ENCODE measurements at places on chromosomes 5 and 9.

- DNase-seq, result no peak
Observed at GRCh38 chr9:121685795-121686377, 34.5 kb downstream of the DAB2IP start.

GRCh38 chr5:142808878-142809598, 38.9 kb downstream of the ARHGAP26 start:
- DNase-seq, result no peak

DNA sequence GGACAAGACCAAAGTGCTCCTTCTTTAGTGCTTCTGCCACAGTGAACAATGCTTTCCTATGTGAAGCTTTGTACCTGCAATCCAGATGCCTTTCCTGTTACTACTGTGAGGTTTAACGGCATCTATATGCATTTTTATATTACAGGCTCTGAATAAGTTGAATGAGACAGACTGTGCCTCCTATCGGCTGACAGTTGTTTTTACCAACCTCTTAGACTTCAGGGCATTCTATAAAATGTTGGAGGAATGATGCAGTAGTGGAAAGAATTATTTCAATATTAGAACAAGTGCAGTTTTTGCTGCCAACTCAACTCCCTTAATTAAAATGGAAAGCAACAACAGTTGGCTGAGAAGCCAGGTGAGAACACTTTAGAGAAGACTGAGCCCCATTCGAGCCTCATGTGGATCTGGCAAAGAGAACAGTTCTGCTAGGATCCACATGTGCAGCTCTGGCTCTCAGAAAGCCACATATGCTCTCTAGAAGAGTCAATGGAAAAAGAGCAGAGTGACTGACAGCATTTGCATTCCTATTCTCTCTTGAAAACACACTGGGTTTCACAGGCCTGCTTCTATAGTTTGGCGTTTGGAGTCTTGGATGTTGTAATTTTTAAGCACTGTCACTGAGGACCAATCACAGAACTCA, 147.5 kb downstream of the LURAP1L start:
- no peak for DNase-seq

DNA sequence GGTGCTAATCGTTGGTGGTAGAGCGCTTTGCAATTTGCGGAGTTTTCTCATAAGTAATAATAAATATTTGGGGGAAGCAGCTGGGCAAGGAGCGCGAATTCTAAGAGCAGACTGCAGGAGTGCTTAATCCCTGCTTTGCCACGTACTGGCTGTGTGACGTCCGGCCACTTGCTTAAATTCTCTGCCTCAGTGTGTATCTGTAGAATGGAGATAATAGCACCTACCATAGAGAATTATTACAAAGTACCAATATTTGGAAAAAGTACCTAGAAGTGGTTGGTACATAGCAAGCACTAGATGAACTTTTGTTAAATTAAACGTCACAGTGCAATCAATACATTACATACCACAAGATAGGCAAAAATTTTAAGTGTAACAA, 598 bp upstream of the TMED7 start:
- no peak for DNase-seq

GRCh38 chr9:131422241-131422792, 28.4 kb downstream of the PRRC2B start:
- DNase-seq, result no peak

DNA sequence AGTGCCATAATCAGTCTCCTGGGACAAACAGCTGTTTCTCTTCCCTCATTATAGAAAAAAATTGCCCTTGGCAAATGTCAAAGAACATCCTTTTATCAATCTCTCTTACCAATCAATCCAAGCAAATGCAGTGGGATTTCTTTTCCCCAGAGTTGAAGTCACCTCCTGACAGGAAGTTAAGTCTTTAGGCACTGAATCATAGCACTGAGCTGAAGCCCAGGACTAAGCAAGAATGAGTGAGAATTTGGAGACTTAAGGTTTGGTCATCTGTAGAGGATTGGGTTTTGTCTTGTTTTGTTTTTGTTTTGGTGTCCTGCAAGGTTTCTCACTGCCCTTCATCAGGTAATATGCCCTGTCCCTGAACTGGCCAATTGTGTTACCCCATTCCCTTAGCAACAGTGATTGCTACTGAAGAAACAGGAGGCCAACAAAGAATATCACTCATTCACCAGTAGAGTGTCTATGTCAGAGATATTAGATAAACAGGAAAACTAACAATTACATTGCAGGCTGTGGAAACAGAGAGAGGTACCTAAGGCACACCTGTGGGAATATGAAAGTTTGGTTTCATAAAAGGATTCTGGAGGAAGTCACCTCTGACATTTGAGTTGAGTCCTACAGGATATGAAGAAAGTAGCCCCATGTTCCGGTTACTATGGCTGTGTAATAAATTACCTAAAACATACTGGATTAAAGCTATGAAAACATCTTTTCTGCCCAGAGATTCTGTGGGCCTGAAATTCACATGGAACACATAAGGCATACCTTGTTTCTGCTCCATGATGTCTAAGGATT, 4.5 kb upstream of the FXN start:
- DNase-seq, result no peak

DNA sequence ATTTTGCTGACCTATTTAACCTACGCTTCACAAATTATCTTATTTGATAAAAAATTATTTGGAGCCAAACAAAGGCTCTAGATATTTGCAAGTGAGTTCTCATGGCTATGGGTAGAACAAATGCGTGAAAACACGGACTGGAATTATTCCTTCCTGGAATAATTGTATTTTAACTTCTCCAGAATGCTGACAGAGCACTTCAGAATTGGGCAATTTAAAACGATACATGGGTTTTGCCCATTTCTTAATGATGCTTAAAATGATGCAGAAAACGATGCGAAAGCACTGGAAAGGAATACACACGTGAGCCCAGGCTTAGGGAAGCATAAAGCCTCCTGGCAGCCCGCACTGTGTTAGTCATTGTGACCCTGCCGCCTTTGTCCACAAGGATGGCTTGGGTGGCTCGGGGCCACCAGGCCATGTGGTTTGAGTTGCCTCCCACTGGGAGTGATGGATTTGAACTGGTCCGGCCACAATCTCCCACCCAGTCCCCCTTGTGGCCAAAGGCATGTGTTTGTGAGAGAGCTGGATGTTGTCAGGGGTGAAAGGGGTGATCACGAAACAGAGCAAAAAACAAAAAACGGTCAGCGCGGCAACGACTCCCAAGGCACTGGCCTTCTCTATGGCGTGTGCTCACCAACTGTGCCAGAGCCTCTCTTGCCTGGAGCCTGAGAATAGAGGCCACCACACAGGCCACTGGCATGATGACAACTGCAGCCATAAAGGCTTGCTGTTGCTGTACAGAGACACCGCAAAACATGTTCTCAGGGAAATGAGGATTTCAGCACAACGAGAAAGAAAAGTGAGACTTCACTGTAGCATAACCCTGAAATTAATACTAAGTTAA, 234.2 kb upstream of the ADAMTS16 start:
- DNase-seq, result no peak

GRCh38 chr5:178349075-178349511, 116.5 kb upstream of the PHYKPL start:
- no peak for DNase-seq

DNA sequence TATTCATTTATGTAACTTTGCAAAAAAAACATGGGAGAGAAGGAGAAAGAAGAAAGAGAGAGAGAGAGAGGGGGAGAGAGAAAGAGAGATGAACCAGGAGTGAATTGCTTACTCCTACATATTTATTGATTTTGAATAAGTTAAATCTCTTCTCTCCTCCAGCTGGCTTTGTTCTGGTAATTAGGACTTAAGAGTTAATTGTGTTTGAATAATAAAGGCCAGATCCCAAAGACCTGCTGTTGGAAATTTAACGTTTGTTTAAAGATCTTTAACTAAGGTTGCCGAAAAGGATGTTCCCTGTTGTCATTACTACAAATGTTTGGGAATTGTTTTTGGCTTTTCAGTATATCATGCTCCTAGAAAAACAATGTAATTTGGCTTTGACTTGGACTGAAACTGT, 473.0 kb downstream of the TUSC1 start:
- no peak for DNase-seq

- no peak for DNase-seq
Observed at GRCh38 chr5:91408710-91409109, 25.6 kb upstream of the ARRDC3 start.

DNA sequence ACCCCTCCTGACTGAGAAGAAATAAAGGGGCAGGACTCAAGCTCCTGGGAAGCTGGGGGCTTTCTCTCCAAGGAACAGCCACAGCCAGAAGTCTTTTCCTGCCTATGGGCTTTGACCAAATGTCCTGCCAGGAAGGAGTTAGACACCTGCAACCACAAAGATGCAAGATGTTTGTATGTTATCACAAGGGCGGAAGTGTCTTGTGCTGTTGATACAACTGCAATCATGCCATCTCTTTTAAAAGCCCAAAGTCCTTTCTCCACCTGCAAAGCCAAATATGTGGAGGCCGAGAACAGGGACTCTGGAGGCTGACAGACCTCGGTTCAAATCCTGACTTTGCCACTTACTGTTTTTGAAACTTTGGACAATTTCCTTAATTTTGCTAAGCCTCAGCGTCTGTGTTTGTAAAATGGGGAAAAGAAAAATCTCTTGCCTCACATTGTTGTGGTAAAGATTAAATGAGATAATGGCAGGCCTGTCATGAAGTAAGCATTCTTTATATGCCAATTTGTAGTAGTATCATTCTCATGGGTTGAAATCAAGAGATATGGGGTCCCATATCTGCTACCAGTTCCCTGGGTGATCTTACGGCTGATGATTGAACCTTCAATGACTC, 17.0 kb downstream of the HRH2 start:
- DNase-seq, result no peak

GRCh38 chr9:112299514-112299913, 33.9 kb downstream of the PTBP3 start:
- DNase-seq, result no peak

GRCh38 chr5:83777856-83778255, 57.2 kb upstream of the HAPLN1 start:
- no peak for DNase-seq

DNA sequence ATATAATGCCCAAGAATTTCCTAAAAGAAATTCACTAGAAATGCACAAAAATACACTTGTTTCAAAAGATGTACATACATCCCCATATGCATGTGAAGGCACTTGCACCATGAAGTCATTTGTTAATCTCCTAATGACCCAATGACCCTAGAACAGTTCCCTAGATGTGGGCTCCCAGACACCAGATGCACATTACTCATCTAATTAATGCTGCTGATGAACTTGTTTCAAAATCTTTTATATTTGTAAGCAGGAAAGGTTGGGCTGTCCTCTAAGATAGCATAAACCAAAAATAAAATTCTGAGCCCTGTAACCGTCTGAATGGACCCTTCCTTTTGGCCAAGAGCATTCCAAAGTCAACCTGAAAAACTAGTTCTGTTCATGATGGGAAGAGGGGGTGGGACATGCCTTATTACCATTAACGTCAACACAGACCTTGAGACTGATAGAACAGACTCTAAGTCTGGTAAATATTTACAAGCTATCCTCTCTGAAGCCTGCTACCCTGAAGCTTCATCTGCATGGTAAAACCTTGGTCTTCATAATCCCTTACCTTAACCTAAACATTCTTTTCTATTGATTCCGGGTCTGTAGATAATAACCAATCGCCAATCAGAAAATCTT, 91.0 kb upstream of the DAPK1 start:
- no peak for DNase-seq

- no peak for DNase-seq
Observed at GRCh38 chr5:73213566-73213998, 40.6 kb downstream of the TMEM174 start.

DNA sequence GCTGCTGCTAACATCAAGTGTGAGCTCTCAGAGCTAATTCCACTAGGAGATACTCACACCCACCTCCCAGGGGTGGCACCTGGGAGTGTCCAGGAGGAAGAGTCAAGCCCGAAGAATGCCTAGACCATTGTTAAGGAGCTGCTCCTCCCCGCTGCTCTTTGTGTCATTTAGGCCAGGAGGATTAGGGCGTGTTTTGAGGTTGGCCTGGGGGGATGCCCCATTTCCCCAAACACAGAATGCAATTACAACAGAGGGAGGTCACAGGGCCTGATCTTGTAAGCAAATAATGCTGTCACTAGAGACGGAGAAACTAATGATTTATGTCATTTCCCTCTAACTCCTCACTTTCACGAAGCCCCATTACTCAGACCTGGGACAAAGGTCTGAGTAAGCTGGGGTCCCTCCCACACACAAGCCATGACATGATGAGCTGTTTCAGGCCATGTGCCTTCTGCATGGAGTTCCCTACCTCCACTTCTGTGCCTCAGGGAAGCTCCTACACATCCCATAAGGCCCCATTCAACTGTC, 312.5 kb downstream of the ACTL7B start:
- no peak for DNase-seq

DNA sequence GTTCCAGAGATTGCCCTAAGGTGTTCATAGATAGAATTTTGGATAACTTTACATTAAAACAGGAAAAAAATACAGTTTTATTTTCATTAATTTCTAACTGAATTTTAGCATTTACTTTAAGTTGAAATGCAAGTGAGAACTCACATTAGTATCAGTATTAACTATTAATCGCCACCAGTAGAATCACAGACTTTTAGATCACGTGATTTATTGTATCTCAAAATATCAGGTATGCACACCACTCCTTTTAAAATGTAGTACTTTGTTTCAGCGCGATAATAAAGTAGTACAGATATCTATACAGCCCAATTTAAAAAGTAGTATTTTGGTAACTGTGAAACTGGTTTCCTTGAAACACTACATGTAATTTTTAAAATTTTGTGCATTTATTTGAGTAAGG, 978.7 kb downstream of the DNAH5 start:
- DNase-seq, result no peak
